ENCODE measurements at places on chromosomes 6 and 20. TPM values are rescaled to one million over a fixed set of nuclear protein-coding genes. Genes with fewer than 3 reads are reported as not detected.

GRCh38 chr6:115319823-115320222, 740.9 kb downstream of the FRK start:
- DNase-seq, result no peak

EFCAB8 gene
- total RNA-seq, result not detected

SAMD3 gene
- 0.45 TPM for total RNA-seq

GRCh38 chr6:116408491-116408890, 37.7 kb downstream of the DSE start:
- no peak for DNase-seq

- DNase-seq, result no peak
Measured at GRCh38 chr6:46324706-46325105, 153.9 kb upstream of the ENPP5 start.

DNA sequence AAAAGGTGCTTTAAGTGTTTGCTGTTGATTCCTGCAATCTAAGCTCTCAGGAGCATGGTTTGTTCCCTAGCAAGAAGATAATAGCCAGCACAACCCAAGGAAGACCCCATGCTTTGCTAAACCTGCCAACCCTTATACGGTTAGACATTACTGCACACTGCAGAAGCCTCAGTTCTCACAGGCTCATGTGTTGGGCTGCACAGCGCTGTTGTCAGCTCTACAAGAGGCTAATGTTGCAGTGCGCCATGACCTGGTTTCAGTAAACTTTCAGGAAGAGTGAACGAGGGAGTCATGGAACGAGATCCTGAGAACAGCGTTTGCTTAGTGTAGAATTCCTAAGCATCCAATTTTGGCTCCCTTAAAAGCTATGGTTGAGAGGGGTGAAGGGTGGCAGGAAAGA, 218.5 kb downstream of the ARHGAP18 start:
- no peak for DNase-seq

- DNase-seq, result no peak
Measured at GRCh38 chr6:134245041-134245440, 72.9 kb downstream of the SGK1 start.

DNA sequence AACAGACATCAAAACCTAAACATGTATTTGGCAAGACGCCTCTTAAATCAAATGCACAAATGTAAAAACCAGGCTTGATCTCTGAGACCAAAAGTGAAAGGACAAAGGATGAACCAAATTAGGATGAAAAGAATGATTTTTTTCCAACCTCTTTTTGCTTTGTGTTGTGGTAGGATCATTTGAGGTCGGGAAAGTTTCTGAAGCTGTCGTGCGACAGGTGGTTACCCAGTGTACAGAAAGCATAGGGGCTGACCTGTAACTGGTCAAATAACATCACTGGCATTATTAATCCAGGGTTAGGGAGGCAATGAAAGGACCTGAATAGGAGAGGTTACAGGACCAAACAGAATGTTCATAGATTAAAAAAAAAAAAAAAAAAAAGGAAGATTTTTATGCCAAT, 18.1 kb upstream of the NOL7 start:
- DNase-seq, result no peak

- DNase-seq, result no peak
Measured at GRCh38 chr6:53889365-53889764, 94.6 kb downstream of the LRRC1 start.
